ENCODE measurements at places on chromosomes 6 and 20.

DNA sequence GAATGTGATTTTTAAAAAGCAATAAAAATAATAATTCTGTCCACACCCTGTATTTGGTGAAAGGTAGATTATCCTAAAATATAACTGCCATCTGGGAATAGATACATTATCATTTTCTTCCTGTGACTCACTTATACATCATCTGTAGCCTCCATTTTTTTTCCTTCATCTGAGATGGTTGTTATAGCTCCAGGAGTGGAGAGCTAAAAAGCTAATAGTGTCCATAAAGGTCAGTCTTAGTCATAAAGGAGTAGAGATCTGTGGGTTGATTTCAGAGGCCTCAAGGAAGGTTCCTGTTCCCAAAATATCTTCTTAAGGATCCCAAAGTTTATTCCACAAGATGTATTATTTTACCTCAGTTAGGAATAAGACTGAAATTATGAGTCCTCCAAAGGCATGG is 41.1 kb downstream of the FBXO5 start:
- no peak for DNase-seq

DNA sequence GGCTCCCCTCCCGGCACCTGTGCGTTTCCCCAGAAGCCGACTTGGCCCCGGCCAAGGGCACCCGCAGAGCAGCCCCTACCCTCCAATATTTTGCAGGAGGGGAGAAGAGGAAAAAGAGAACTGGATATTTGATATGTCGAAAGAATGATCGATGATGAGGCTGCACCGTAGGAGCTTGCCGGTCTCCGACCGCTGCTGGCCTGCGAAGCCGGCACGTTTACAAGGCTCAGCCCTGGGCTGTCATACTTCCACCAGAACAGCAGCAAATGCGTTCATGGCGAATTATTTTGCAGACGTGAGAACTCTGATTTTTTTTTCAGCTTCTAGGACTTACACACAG is 296.7 kb downstream of the TFAP2C start:
- no peak for DNase-seq

DNA sequence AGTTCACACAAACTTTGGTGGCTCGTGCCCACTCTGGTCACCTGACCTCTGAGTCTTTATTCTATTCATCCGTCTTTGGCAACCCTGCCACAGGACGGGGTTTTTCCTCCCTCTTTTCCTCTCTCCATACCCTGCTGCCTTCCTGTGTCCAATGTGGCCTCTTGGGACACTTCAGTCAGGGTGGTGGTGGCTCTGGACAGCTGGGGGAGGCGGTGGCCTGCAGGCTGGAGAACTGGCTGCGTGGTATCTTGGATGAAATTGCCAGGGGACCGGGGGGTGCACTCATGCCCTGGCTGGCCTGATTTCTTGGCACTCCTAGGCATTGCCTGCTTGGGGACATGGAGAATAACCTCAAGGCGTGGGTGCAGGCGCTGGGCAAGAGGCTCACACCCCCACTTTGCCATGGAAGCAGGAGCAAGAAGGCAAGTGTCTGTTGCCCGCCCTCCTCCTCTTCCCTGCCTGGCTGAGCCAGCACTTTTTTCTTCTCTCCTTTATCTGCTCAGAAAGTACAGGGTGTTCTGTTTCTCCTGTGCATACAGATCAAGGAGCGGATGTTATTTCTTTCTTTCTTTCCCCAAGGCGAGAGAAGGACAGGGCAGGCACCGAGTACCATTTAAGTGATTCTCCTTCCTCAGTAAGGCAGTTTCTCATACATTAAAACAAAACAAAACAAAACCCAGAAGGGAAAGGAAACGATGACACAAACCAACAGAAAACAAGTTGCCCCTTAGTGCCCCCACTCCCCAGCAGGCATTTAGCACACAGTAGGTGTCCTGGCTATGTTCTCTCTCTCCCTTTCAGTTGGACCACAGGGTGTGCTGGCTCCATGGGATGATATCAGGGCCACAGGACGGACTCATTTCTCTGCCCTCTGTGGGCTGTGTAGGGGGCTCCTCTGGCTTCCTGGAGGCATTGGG is 155.5 kb upstream of the RNF24 start:
- no peak for DNase-seq

GRCh38 chr6:75524322-75524972 is 30.8 kb upstream of the FILIP1 start:
- DNase-seq, result peak; percentile 54

GRCh38 chr6:154053141-154053540 is 14.1 kb downstream of the OPRM1 start:
- no peak for DNase-seq

GRCh38 chr20:14488756-14489479 is 151.5 kb upstream of the FLRT3 start:
- no peak for DNase-seq

GRCh38 chr6:134065706-134066105 is 13.3 kb upstream of the SLC2A12 start:
- peak; percentile 37 for DNase-seq

- no peak for DNase-seq
Observed at GRCh38 chr6:72712910-72713309, 91.0 kb downstream of the KCNQ5 start.

GRCh38 chr6:163323705-163324104 is 90.8 kb upstream of the QKI start:
- no peak for DNase-seq

GRCh38 chr6:168825226-168826077 is 384.5 kb downstream of the SMOC2 start:
- DNase-seq, result no peak

GRCh38 chr6:43921039-43921438 is 151.0 kb downstream of the VEGFA start:
- DNase-seq, result no peak

DNA sequence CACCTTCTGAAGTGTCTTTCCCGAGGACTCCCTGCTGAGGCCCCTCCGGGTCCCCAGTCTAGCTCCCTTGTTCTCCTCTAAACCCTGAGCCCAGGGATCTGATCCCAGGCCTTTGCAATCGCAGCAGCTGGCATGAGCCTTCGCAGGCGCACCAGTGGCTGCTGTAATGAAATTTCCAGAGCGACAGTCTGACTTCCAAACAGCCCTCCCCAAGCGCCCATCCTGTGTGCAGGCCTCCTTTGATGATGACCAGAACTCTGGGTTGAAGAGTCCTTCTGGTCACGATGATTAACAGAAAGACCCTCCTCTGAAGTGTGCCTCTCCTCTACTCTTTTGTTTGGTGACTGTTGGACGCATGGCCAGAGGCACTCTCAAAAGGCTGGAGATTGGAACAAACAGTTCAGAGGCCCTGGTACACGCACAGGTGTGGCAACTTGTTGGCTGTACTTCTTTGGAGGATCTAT is 89.1 kb upstream of the MPC1 start:
- no peak for DNase-seq

DNA sequence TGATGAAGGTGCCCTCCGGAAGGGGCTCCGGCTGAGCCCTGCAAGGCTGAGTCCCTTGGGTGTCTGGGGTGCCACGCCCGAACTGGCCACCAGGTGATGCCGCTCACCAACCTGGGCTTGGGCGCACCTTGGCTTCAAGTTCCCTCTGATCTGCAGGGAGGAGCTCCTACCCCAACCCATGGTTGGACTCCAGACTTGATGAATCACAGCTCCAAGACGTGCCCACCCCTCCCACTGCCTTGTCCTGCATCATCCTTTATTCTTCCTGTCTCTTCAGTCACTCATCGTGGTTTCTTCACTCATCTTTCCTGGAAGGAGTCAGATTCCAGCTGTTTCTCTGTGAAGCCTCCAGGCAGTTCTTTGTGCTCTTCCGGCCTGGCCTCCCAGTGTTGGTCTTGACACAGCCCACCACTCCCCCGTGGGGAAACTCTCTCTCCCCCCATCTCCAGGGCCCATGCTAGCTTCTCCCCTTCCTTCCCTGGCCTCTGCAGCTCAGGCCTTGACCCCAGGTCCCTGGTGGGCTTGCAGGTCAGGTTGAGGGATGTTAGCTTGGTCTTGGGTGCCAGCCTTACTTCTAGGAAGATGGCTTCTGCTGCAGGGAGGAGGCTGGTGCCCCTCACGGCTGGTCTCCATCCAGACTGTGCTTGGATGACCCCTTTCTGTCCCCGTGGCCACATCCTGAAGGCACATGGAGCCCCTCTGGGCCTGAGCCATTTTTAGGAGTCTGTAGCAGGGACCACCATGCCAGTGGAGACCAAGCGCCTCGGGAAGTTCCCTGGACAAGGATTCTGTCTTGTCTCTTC is 2.6 kb upstream of the ZBP1 start:
- peak; percentile 91 for DNase-seq

DNA sequence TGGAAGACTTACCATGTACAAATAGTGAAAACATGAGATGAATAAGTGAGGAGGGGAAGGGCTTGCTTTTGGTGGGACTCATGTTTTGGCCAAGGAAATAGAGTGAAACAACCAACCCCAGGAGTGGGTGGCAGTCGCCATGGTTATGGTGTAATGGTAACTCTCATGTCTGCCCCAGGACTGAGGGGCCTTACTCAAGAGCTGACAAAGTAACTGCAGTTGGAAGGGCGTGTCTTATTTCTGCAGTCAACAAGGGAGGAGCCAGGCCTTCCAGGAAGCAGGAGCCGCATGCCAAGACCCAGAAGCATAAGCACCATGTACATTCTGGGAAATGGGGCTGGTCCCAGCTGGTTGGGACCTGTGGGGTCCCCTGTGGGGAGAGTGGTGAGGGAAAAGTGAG is 108.5 kb downstream of the UNC5CL start:
- peak; percentile 24 for DNase-seq

DNA sequence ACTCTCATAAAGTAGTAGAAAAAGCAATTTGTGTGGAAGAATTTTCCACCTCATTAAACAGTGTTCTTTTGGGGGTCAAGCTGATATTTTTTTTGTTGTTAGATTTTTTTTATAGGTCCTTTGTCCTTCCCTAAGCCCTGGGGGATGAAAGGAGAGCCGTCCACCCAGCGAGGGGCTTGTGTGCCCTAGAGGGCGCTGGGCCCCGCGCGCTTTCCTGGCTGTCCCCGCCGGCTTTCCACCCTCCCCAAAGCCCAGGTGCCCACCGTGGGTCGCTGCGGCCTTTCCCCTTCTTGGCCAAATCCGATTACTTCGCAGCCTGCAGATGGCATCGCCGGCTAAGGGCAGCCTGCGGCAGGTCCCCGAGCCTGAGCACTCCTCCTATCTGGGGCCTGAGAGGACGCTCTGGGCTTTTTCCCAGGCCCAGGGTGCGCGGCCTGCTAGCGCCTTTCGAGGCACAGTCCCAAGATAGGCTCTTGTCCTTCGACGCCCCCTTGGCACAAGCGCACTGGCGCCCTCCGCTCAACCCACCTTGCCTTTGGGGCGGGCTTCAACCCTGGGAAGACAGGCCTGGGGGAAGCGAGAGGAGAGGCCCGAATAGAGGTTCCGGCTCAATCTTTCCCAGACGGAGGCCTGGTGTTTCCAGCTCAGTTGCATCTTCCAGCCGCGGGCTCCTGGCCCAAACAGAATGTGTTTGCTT is 33.6 kb downstream of the TFAP2A start:
- no peak for DNase-seq

- no peak for DNase-seq
Observed at GRCh38 chr20:36499723-36500501, 41.4 kb upstream of the MYL9 start.

GRCh38 chr6:5710936-5711335 is 295.8 kb downstream of the NRN1 start:
- DNase-seq, result no peak

DNA sequence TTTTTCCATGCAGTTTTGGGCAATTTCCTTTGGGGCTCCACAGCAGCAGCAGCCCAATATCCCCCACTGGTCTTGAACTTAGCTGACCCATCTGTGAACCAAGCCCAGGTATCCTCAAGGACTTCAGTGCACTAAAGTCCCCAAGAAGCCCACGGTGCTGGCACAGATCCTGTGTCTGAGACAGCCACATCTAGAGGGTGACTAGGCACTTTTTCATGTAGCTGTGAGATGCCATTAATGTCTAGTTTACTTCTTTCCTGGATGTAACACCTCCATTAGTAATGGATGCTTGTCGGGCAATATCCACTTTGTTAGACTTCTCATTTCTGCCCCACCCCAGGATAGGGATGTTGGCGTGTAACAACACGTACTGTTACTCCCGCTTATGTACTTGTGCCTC is 176.2 kb upstream of the PROKR2 start:
- no peak for DNase-seq

DNA sequence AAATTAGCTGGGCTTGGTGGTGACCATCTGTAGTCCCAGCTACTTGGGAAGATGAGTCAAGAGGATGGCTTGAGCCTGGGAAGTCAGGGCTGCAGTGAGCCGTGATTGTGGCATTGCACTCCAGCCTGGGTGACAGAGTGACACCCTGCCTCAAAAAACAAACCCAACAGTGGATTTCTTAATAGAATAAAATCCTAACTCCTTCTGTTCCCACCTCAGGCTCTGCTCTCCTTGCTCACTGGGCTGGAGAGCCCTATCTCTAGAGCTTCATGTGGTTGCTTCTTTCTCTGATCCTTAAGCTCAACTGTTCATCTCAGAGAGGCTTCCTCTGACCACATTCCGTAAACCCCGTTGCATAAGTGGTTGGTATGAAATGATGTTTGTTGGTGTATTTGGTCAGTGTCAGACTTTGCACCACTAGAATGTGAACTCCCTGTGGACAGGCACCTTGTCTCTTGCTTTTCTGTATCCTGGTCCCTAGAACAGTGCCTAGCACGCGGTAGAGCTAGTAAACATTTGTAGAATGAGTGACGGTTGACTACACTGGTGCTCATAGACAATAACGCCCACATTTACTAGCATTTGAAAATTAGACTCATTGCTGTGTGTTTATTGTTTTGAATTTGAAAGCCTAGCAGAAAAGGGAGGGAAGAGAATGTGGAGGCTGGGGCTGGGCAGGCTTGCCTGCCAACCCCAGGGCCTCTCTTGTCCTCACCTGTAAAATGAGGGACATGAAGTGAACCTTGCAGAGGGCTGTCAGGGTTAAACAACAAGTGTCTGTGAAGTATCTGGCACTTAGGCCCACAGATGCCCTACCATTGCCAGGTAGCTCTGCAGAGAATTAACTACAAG is 4.2 kb downstream of the MAPRE1 start:
- no peak for DNase-seq

GRCh38 chr6:166718516-166718915 is 91.5 kb upstream of the RPS6KA2 start:
- DNase-seq, result no peak

GRCh38 chr6:41455818-41456217 is 90.4 kb upstream of the FOXP4 start:
- DNase-seq, result no peak

DNA sequence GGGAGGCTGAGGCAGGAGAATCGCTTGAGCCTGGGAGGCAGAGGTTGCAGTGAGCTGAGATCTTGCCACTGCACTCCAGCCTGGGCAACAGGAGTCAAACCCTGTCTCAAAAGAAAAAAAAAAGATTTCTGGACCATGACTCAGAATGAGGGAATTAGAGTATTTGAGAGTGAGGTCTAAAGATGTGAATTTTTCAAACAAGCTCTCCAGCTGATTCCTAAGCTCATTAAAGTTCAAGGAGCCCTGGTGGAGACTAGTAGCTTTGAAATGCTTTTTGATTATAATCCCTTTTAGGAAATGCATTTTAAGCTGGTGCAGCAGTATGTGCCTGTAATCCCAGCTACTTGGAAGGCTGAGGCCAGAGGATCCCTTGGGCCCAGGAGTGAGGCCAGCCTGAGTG is 21.8 kb upstream of the SRF start:
- no peak for DNase-seq
